ENCODE measurements at places on chromosomes 16 and 17.

GRCh38 chr16:67460168-67460567, 20.8 kb downstream of the ATP6V0D1 start:
- no peak for DNase-seq

GRCh38 chr16:85438981-85439685, 174.0 kb upstream of the GSE1 start:
- DNase-seq: no peak

GRCh38 chr17:54991567-54991966, 23.0 kb downstream of the STXBP4 start:
- no peak for DNase-seq

GRCh38 chr16:85372627-85373372, 240.3 kb upstream of the GSE1 start:
- no peak for DNase-seq

DNA sequence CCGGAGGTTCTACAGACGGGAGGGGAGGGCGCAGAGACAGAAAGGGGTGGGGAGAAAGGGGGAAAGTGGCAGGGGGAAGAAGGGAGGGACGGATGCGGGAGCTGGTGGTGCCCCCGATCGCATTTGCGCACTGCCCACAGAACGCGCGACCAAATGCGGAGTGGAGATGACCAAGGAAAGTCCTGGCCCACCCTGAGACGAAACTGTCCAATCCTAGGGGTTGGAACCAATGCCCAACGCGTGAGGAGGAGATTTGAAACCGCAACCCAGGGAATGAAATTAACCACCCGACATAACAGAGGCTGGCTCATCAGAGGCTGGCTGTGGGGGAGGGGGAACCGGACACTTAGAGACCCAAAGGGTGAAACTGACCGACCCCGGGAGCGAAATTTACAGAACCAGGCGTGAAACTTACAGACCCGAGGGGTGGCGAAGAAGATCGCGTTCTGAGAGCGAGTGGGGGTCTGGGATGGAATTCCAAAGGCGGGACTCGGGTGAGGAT, 1.4 kb downstream of the HES7 start:
- DNase-seq: peak; percentile 31

DNA sequence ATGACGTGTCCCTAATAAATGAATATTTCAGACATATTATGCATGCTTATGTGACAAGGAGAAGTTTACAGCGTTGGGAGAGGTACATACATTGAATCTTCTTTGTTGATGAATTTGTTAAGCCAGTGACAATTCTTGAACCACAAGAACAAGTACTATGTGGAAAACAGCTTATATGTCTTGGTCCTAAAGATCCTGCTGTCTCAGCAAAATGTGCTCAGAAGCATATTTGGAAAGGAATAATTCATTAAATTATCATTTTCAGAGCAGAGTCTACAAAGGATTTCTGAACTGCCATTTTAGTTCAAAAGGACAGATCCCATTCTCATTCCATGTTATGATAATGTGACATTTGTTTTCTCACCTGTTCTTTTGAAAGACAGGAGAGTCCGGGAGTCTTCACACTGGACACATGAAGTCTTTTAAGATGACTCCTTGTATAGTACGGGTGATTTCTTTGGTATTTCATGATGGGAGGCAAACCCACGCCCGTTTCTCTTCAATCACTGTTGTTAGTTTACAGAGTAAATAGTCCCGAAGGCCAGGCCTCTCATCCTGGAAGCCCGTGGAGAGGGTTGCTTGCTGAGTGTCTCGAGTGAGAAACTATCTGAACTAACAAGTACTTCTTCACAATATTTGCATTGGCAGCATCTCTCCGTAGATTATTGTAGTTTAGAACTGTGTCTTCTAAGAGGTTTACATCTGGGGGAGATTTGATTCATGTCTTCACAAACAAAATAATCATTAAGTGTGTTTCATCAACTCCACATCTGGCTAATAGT, 26.7 kb downstream of the VPS35L start:
- DNase-seq: no peak

DNA sequence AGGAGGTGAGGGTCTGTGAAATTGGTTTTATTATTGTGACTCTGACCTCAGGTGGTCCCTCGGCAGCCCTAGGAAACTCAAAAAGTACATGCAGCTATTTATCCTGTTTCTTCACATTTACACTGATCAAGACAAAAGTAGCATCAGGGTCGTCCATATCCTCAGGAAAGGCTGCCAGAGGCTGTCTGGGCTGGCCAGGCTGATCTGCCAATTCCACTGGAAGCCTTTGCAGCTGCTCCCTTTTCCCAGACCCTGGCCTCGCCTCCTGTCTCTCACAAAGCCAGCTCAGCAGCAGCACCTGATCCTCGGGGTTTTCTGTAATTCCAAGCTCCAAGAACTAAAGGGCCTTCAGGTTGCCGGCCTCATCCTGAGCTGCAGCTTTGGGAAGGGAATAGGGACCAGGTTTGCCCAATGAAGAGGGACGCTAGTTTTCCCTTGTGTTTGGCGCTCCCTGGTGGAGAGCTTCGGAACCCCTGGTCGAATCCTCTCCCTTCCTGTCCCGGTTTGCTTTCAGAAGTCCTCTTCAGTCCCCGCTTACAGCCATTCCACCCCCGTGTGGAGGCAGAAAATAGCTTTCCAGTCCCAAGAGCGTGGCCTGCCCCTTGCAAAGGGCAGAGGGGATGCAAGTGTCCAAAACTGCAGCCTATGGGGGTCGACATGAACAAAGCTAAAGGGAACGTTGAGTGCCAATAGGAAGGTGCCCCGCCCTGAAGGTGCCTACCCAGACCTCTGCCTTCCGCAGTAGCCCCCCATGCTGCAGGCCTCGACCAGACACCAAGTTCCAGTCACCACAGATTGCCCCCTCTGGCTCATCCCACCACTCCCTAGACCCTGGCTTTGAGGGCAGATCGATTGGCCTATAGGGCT, 13.4 kb downstream of the MFSD6L start:
- peak; percentile 39 for DNase-seq

GRCh38 chr16:54193665-54194333, 92.8 kb downstream of the IRX3 start:
- peak; percentile 23 for DNase-seq

- DNase-seq: peak; percentile 1
These were observed 989.0 kb downstream of the CDH11 start for GRCh38 chr16:64132759-64133361.

- no peak for DNase-seq
These were observed 32.7 kb downstream of the WSB1 start for GRCh38 chr17:27326585-27326984.

GRCh38 chr17:61279476-61280145, 120.0 kb upstream of the TBX2 start:
- no peak for DNase-seq

DNA sequence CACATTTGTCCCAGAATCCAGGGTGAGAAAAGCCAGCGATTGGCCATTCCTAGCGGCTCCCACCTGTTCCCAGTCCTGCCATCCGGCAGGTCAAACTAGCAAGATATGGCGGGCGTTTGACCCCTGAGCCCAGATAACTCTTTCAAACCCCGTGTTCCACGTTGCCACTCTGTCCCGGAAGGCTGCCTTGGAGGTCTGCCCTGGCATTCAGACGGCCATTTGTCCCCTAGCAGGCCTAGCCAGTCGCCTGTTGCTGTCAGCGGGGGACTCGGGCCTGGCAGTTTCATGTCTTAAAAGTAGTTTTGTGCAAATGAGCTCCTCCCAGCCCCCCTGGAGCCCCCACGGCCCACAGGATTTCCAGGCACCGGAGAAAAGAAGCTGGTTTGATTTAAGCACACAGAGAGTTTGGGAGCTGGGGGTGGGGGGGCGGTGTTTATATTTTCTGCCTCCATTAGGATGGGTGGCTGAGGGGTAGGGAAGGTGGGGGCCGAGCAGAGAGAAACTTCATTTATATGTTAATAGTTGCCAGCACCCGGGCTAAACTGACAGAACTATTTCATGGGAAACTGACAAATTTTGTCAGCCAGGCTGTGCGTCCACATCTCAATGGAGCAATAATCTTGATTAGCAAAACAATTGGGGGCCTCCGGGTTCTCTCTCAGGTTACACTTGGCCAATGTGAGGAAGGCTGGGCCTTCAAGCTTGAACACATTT, 240.9 kb upstream of the SALL1 start:
- DNase-seq: no peak

GRCh38 chr16:52407778-52408177, 139.2 kb downstream of the TOX3 start:
- DNase-seq: no peak

DNA sequence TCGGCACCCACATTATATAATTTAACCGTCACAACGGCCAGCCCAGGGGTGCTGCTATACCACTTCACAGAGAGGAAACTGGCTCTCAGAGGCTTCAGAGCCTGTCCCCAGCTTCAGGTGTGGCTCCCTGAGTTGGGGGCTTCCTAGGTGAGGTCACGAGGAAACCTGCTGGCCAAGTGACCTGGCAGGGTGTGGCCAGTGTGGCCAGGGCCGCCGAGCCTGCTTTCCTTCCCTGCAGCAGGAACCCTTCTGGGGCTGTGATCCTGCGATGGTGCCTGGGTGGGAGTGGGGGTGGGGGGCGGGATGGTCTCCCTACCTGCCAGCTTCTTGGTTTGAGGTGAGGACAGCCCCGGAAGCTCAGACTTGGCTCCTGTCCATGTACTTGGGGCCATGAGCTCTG, 39.9 kb downstream of the ADCY7 start:
- DNase-seq: no peak

DNA sequence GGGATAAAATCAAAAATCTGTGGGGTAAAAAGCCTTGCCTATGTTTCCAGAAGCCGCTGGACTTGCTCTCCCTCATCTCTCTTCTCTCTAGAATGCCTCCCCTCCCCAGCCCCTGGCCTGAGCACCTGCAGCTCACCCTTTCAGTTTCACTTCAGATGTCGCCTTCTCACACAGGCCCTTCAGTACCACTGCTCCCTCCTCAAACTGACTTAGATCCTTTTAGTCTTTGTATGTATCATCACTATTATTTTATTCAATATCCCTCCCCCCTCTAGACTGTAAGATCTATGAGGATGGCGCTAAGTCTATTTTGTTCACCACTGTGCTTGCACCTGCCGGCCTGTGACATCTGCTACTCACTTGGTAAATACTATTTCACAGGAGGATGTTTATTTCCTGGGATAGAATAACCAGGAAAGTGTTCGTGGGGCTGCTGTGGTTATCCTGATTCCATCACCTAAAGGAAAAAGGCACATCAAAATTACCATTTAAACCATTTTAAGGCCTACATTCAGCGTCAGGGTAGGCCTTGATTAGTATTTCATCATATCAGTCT, 122.3 kb downstream of the MRTFB start:
- no peak for DNase-seq

GRCh38 chr17:17921192-17922069, 50.8 kb downstream of the TOM1L2 start:
- DNase-seq: no peak

DNA sequence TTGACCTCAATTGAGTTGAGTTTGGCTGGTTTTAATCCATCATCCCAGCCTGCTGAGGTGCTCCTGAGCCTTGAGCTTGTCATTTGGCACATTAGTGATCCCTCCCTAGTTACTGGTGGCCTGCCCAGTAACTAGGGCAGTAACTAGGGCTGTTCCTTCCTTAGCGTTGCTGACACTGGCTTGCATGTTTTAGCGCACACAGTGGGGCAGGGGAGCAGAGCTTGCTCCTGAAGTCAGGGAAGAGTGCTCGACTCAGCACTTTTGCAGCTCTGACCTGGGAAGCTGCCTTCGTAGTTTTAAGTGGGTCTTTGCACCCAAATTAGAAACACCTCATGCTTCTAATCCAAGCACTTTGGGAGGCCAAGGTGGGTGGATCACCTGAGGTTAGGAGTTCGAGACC, 15.7 kb downstream of the CCDC42 start:
- DNase-seq: no peak
